C1 segment of cervical spinal cord (tissue), 14 donors: ENCODE measurements at places on chromosomes 2 and 18.

DNA sequence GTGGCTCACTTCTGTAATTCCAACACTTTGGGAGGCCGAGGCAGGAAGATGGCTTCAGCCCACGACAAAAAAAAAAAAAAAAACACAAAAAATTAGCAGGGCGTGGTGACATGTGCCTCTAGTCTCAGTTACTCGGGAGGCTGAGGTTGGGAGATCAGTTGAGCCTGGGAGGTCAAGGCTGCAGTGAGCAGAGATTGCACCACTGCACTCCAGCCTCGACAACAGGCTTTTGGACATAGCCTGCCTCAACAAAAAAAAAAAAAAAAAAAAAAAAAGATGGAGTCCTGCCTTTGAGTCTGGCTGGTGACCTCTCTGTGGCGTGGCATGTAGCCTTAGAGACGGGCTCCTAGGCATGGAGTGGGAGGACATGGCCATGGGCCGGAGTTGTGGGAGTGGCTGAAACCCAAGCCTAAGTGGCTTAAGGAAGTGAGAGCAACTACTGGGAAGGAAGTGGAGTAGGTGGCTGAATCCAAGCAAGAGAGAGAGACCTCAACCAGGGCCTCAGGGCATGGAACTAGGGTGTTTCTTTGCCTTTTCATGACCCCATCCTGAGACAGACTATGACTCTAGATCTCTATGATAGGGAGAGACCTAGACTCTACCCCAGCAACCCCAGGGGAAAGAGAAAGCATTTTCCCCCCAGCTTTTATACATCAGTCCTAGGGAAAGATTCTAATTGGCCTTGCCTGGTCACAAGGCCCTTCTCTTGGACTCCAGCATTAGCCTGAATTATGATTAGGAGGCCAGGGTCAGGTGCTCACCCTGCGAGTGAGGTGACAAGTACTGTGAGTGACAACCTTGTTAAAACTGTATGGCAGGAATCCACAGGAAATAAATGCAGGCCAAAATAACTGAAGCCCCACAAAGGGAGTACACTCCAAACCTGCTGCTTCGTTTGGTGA is 34.2 kb downstream of the NPAS2 start:
- DNase-seq, result no peak

DNA sequence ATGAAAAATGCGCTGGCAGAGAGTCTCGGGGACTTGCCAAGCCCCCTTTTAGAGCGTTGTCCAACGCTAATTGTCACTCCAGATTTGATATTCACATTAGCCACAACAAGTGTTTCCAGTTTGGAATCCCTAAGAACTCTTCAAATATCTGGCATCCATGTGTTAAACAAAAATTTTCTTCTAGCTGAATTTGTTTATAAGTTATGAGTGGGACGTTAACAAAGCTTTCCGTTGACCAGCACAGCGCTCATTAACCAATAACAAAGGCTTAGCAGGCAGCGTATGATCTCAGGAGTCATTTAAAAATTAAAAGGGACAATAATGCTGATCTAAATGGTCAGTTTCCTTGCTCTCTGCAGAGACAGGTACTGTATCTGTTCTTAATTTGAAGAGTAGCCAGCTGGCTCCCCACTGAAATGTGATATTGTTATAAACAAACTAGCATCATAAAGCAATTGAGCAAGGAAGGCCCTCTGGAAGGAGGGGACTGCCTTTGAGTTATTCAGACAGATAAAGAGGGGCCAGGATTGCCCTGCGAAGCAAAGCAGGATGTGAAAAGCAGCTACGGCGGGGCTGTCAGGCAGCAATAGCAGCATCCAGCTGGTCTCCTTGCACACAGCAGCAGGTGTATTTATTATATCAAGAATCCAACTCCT is 337.2 kb upstream of the SALL3 start:
- no peak for DNase-seq

DNA sequence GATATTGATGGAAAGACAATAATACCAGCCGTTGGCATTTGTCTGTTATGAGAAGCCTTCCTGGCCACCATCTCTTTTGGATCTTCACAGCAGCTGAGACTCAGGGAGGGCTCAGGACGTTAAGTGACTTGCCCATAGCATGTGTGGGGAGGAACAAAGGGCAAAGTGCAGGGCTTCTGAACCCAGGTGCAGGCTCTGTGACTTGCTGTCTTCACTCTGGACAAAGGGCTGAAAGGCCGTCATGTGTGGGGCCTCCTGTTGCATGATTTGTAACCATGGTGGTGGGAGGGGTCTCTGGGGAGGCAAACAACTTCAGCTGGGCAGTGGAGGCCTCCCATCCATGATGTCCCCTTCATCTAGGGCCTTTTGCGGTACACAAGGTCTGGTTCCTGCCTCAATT is 65.5 kb upstream of the SIX2 start:
- DNase-seq, result no peak

DNA sequence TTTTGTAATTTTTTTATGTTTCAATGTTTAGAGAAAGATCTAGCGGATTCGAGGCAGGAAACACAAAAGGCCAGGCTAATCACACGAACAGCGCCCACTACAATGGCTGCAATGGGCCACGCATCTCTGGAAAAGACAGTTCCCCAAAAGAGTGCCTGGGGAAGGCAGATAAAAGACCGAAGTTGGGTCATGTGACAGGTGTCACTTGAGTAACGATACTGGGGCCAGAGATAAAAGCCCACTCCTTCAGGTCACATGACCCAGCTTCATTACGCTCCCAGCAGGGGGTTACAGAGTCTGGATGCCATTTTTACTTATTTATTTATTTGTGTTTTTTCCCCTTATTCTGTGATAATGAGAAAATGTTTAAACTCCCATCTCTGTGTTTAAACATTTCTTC is 95.4 kb downstream of the CDK15 start:
- no peak for DNase-seq

GRCh38 chr2:168171059-168171762 is 76.2 kb downstream of the STK39 start:
- DNase-seq, result no peak
